ENCODE measurements at places on chromosomes 16 and 17.
A peak's percentile ranks its signal among the peaks of the same experiment; 100 is the strongest.

DNA sequence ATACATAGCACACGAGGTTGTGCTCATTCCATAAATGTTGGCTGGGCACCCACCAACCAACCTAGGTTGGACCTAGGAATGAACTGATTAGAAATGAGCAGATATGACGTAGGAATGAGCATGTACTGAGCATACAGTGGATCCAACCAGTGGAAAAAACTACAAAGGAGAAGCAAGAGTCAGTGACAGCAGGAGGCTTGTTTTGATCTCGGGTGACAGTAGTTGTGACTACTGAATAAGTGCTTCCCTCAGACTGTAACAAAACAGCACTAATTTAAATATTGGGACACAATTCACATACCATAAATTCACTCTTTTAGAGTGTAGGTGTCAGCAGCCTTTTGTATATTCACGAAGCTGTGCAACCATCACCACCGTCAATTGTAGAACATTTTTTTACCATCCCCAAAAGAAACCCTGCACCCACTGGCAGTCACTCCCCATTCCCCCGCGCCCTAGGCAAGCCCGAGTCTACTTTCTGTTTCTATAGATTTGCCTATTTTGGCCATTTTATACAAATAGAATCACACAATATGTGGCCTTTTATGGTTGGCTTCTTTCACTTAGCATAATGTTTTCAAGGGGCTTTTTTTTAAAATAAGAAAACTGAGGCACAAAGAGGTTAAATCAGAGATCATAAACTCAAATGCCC, 7.0 kb downstream of the VAC14 start:
- no peak for DNase-seq

DNA sequence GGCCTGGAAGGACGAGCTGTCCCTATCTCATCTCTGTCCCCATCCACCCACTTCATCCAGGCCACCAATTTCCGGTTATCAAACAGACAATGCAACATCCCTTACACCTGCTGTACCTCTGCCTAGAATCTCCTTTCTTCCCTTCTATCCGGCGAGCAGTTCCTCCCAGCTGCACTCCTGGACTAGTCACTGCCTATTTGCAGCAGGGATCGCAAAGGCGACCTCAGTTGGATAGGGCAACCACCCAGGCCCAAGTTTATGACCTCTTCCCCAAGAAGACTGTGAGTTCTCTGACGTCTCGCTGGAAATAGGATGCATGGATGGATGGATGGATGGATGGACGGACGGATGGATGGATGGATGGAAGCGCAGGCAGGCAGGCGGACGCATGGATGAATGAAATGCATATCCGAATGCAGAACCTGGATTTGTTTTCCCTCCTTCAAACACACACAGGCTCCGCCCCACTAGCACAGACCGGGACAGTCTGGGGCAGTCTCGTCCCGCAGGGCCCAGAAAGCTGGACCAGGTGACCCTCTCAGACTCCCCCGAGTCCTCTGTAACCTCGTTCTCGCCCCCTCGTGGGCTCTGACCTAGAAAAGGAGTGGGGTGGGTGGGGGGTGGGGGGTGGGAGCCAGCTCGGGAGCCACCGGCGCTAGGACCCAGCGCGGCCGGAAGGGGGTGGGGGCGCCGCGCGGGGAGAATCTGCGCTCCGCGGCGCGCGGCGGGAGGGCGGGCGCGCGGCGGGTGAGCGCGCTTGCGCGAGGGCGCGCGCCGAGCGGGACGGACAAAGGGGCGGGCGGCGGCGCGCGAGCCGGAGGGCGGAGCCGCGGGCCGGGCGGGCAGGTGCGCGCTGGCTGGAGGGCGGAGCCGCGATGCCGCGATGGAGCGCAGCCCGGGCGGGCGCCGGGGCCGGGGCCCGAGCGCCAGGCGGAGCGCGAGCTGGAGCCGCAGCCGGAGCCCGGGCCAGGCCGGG, at the start of gene SBK1:
Gene SBK1, plus strand, starts transcription at position 875 of the 976 bp plus-strand sequence. CDS start 24,867 bp downstream, outside the sequence.
- peak; percentile 84 for DNase-seq

- DNase-seq = no peak
Observed at GRCh38 chr17:73650140-73650539, 5.9 kb upstream of the SDK2 start.

- DNase-seq = no peak
Observed at GRCh38 chr16:49158029-49158642, 123.5 kb downstream of the CBLN1 start.

DNA sequence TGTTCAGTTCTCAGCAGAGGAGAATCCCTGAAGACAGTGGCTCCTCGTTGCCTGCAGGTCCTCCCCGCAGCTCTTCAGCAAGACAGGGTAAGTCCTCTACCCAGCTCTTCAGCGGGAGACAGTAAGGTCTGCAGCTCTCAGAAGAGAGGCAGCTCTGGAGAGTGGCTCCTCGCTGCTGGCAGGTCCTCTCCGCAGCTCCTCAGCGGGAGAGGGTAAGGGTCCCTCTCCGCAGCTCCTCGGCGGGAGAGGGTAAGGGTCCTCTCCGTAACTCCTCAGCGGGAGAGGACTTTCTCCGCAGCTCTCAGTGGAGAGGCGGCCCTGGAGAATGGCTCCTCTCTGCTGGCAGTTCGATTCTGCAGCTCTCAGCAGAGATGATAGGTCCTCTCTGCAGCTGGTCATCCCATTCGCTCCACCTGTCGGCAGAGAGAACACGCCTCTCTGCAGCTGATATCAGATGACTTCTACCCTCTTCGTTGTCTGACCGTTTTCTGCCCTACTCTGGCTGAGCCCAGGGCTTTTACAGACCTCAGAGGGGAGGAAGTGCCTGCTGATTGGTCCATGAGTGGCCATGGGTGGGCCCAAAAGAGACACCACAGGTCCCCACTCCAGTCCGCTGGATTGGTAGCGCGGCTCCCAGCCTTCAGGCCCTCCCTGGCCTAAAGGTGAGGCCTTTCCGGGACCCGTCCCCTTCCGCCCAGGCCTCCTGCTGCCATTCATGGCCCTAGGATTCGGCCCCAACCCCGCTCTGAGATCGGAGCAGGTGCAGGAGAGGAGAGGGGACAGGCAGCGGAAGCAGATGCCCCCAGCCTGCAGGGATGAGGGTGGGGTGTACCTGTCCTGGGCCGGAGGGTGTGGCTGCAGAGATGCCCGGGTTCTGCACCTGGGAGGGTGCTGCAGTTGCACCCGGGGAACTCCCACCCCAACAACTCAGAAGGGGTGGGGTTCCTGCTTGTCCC, 11.9 kb upstream of the SHCBP1 start:
- no peak for DNase-seq

GRCh38 chr16:54444851-54445458, 158.4 kb upstream of the IRX3 start:
- DNase-seq = no peak

- no peak for DNase-seq
Observed at GRCh38 chr17:3894911-3895343, 2.1 kb upstream of the CAMKK1 start.

DNA sequence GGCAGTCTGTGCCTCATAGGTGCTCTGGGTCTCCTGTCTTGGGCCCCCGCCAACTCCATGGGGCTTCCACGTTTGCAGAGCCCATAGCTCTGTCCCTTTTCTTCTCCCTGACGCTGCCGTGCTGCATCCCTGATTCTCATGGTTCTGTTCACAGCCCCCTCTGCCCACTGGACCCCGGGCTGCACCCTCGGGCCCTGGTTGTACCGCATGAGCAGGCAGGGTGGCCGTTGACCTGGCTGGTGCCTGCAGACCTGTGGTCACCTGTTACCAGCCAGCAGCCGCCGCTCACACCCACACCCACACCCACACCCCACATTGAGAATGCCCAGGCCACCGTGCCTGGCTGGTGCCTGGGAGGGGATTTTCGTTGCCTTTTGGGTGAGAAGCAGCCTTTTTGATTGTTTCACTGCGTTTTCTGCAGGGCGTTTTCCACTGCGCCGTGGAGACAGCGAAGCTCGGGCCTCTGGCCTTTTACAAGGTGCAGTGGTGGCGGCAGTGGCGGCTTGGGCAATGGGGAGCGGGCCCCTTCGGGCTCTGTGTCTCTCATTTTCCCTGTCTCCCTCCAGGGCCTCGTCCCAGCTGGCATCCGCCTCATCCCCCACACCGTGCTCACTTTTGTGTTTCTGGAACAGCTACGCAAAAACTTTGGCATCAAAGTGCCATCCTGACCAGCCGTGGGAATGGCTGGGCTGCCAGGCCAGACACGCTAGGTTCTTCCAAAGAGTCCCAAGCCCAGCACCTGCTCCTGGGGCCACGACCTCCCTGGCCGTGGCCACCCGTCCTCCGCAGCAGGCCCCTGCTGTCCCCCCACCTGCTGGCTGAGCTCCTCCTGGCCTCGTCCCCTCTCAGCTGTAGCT, 7.6 kb downstream of the SLC25A10 start:
- DNase-seq = no peak

DNA sequence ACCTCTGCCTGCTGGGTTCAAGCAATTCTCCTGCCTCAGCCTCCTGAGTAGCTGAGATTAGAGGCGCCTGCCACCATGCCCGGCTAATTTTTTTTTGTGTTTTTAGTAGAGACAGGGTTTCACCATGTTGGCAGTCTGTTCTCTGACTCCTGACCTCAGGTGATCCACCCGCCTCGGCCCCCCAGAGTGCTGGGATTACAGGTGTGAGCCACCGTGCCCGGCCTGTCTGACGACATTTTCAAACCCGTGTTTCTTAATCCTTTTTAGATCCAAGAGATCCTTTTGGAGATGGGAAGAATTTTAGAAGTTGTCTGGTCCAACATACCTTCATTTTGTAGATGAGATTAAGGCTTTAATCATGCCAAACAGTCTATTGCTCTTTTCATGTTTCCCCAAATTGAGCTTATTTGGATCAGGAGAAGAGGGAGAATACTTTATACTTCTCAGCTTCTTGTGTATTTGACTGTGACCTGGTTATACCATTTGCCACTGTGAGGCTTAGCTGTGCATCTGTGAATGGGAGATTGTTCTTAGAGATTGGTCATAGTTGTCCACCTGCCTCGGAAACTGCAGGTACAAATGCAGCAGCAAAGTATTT, 25.8 kb downstream of the USP10 start:
- no peak for DNase-seq

GRCh38 chr17:17402558-17402957, 74.2 kb upstream of the MED9 start:
- DNase-seq = no peak

DNA sequence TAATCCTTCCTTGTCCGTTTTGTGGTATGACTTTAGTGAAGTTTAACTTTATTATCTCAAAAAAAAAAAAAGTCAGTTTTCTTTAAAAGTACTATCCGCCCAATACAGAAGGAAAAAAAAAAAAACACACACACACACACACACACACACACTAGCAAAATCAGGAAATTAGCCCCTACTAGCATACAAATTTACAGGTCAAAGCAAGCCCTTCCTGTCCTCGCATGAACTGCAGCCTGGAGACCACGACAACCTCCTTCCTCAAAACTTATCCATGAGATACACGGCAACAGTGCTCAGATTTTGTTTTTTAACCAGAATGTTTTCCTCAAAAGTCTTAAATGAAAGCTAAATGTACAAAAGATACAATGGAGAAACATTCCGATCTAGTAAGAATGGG, 16.2 kb downstream of the NCOR1 start:
- DNase-seq = no peak

DNA sequence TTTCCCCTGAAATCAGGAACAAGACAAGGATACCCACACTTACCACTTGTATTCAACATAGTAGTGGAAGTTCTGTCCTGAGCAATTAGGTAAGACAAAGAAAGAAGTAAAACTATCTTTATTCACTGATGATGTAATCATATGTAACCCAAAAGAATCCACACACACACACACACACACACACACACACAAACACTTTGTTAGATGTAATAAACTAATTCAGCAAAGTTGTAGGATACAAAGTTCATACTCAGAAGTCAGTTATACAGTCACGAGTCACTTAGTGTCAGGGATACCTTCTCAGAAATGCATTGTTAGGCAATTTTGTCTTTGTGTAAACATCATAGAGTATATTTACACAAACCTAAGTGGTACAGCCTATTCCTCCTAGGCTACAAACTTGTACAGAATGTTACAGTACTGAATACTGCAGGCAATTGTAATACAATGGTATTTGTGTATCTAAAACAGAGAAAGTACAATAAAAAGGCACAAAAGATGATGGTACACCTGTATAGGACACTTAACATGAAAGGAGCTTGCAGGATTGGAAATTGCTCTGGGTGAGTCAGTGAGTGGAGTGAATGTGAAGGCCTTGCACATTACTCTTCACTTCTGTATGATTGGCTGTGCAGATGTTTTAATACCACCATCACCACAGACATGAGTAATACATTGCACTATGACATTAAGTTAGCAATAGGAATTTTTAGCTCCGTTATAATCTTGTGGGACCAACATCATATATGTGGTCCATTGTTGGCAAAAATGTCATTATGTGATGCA, 370.1 kb downstream of the ZFHX3 start:
- no peak for DNase-seq

DNA sequence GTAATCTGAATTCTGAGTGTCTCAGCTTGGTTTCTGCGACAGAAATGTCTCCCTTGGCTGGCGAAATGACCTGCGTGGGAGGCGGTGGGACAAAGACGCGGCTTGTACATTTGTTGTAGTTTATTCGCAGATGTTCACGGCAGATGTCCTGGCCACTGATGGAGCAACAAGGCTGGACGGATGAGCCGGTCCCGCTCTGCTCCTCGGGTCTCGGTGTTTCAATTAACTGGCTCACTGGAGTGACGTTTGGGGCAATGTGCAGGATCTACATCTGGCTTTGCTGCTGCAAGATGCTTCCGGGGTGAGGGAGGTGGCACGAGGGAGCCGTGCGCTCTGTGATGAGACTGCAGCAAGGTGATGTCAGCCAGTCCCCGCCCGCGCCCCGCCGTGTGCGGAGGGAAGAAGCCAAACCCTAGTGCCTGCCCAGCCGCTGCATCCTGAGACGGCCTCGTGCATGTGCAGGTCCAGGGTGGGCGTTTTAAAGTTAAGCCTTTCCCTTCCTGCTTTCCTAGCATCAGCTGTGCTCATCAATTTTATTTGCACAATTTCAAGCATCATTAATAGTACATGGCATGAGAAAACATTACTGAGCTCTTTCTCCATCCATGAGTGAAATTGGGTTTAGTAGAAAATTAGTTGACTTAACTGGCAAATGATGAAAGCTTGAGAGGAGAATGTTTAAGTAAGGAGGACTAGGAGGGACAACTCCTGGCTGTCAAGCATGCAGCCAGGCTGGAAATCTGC, 44.4 kb downstream of the MGAT5B start:
- no peak for DNase-seq

DNA sequence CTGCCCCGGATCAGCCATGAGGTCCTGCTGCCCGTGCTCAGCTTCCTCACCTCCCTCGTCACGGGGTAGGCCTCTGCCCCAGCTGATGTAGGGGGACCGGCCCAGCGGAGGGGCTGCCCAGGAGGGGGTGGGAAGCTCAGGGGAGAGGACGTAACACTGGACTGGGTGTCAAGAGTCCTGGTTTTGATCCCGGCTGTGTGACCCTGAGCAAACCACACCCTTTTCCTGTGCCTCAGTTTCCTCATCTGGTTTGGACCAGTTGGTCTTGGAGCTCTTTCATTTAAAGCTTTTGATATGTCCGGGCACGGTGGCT, 6.6 kb downstream of the WDR81 start:
- no peak for DNase-seq

Data from stimulated activated CD4-positive, alpha-beta T cell treated with anti-CD3 and anti-CD28 coated beads, Interleukin-4, amount 100 ng/mL, for 1 hour (primary cell).